ENCODE measurements at places on chromosomes 7 and 10. TPM values are rescaled to one million over a fixed set of nuclear protein-coding genes. Genes with fewer than 3 reads are reported as not detected.

GRCh38 chr7:120799147-120799546 lies 58.8 kb downstream of the TSPAN12 start:
- no peak for DNase-seq

- peak; percentile 66 for DNase-seq
Observed at GRCh38 chr7:35749556-35749955, 51.3 kb upstream of the SEPTIN7 start.

DNA sequence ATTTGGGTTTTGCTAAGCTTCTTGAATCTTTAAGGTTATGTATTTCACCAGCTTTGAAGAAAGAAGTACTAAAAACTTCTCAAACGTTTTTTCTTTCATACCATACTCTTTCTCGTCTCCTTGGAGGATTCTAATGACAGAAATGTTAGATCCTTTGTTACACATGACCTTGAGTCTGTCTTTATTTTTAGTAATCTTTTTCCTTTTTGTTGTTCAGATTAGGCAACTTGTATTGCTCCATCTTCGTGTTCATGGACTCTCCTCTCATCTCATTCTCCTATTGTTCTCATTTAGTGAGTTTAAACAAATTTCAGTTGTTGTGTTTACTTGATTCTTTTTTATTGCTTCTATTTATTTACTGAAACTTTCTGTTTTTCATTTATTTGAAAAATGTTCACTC lies 73.7 kb downstream of the WDFY4 start:
- DNase-seq = no peak

DNA sequence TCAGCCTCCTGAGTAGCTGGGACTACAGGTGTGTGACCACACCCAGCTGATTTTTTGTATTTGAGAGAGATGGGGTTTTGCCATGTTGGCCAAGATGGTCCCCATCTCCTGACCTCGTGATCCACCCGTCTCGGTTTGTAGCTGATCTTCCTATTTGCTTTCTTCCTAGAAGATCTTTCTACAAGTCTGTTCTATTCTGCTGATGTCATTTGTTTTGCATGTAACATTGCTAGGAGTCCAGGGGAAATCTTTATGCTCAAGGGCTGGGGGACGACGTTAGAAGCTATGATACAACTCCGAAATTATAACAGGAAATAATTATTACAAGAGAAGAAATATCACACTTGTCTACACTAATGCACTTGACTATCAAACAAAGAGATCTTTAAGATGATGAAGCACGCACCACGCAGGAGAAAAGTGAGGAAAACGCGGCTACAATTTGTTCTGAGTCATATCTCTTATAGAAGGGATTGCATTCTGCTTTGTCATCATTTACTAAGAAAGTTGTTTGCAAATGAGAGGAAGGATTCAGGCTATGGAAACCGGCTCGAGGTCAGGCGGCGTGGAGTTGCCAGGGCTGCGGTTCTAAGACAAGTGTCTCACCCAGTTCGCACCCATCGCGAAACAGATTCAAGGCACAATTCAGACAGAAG lies 103.0 kb upstream of the CARD11 start:
- DNase-seq = no peak

GRCh38 chr7:116782177-116782711 lies 80.1 kb upstream of the CAPZA2 start:
- DNase-seq = peak; percentile 84

DNA sequence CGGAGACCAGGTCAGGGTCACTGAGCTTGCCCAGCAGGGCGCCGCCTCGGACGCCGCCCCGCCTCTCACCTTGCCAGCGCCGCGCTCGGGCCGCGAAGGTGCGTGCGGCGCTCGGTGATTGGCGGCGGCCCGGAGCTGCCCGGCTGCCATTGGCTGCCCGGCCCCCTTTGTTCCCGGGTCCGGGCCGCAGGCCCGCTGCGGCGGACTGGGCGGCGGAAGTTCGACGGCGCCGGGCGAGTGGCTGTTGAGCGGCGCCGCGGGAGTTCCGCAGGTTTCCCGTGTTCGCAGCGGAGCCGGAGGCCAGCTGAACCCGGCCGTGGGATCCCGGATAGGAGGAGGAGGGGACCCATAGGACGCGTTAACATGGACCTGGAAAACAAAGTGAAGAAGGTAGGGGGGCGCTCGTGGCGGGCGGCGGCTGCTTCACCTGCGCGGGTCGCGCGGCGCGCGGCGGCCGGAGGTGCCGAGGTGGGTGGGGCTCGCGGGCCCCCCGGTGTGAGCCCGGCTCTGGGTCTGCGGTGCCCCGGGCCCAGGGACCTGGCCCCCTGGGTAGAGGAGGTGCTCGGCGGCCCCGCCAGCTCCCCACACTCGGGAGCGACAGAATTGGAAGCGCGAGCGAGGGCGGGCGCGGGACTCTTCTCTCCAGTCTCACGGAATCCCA lies at the start of gene TES:
Gene TES (plus strand): TSS at position 195 of the 661 bp plus-strand sequence. CDS start 169 bp downstream, at position 364.
- DNase-seq = peak; percentile 76

DNA sequence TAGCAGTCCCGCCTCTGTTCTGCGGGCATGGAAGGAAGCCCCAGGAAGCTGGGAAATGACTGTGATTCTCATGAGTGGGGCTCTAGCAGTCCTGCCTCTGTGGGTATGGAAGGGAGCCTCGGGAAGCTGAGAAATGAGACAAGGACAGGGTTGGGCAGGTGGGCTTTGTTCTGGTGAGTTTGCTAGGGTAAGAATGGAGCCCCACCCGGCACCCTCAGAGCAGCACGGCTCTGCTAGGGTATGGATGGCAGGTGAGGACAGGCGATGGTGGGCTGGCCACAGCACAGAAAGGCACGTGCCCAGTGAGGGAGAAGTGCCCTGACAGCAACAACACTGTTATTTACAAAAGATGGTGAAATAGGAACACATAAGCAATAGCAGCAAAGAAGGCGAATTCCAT lies 39.6 kb downstream of the SVIL start:
- DNase-seq = no peak

DNA sequence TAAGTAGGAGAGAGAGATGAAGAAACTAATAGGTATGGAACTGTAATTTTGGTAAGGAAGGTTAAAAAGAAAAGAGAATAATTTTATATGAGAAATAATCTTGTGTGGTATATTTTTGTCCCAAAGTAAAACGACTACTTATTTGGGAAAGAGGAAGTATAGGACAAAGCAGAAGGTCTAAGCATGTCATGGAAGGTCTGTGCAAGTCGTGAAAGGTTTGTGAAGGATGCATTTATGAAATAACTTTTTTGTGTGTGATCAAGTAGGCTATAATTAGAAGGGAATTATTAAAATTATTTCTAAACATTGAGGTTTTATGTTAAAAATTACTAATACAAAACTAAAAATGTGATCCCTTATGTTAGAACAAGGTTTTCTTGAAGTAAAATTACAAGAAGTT lies 63.3 kb downstream of the ZNF783 start:
- no peak for DNase-seq

DNA sequence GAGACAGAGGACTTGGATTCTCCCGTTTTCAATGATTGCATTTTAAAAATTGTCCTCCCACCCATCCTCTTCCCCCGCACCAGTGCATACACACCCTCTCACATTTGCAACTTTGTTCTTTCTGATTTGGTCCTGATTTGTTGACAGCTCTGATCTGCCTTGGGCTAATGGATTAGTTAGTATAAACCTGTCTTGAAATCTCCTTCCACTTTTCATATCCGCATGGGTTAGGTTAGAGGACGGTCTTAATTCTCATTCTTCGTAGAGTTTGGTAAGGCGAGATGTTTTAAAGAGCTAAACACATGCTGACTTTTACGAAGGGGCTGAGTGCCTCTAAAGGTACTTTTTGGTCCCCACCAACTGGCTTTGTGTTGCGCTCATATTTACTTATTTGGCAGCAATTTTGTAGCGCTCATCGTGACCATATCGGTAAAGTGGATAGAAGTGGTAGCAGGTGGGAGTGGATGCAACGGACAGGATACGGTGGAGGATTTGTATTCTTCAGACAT lies 1.1 kb downstream of the AHR start:
- peak; percentile 39 for DNase-seq

DNA sequence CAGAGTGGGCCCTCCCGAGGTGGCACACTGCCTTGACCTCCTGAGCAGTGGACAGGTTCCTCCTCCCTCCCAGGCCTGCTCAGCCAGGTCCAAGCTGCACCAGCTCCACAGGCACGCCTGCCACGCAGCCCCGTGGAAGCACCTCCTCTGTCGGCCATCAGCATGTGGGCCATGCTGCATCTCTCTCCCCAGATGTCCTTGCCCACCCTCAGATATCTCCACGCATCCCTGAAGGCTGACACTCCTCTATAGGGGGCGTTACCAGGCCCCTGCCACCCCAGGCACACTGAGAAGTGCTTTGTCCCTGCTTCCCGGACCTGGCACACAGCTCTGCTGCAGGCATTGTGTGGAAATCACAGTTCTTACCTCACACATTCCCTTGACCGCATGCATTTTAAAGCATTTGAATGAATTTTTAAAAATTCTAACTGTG lies 598.5 kb downstream of the SDK1 start:
- no peak for DNase-seq

DNA sequence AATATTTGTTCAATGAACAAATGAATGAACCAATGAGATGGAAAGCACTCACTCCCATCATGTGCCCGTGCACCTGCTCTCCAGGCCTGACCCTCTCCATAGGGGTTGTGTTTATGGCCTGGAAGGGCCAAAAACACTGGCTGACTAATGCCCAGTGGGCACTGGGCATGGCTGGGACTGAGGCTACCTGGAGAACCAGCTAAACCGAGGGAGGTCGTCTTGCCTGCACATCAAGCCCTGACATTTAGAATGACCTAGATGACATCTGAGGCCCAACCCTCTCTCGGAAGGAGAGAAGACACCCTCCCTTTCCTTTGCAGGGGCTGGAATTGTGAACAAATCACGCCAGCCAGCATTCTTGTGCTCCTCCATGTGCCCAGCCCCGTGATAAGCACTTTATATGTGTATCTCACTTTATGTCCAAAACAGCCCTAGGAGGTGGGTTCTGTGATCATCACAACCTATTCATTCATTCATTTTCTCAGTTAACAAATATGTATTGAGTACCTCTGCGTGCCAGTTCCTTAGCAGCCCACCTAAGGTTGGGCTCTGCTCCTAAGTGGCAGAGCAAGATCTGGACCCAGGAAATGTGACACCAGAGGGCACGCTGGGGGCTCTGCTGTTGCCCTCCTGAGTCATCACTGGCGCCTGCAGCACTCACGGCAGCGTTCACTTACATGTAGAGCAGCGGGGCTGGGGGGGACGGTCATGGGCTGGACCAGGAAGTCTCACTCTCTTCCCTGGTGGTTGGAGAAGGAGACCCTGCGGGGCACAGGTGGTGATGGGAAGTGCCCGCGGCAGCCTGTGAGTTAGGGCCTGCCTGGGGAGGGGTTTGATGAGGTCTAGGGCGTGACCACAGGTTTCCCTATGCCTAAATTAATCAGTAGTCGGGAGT lies 52.0 kb downstream of the TSPAN15 start:
- no peak for DNase-seq

GRCh38 chr7:17623546-17624185 lies 316.6 kb downstream of the SNX13 start:
- DNase-seq = no peak

GRCh38 chr10:120940299-120940900 lies 89.2 kb downstream of the WDR11 start:
- no peak for DNase-seq

- DNase-seq = no peak
Observed at GRCh38 chr7:155109121-155109520, 39.0 kb downstream of the HTR5A start.

STEAP2 gene
- 5.9 TPM for polyA plus RNA-seq

CPA5 gene
- 3.8 TPM for polyA plus RNA-seq

ADAM22 gene
- 17.1 TPM for polyA plus RNA-seq

AGR2 gene
- polyA plus RNA-seq = 11.0 TPM

RTKN2 gene
- 3.6 TPM for polyA plus RNA-seq

SUN1 gene
- 164 TPM for polyA plus RNA-seq

KNDC1 gene
- 1.5 TPM for polyA plus RNA-seq

CALN1 gene
- polyA plus RNA-seq = 0.69 TPM

All from muscle of leg (tissue), 16 donors.